ENCODE measurements at places on chromosomes 12 and 14. TPM values are rescaled to one million over a fixed set of nuclear protein-coding genes. Genes with fewer than 3 reads are reported as not detected.
A peak's percentile ranks its signal among the peaks of the same experiment; 100 is the strongest.

The PLEKHG7 gene
- total RNA-seq, result not detected

The AICDA gene
- not detected for total RNA-seq

- no peak for DNase-seq
These were observed 402.9 kb downstream of the TMTC2 start for GRCh38 chr12:83089575-83089974.

The UBR7 gene
- 21.1 TPM for total RNA-seq

DNA sequence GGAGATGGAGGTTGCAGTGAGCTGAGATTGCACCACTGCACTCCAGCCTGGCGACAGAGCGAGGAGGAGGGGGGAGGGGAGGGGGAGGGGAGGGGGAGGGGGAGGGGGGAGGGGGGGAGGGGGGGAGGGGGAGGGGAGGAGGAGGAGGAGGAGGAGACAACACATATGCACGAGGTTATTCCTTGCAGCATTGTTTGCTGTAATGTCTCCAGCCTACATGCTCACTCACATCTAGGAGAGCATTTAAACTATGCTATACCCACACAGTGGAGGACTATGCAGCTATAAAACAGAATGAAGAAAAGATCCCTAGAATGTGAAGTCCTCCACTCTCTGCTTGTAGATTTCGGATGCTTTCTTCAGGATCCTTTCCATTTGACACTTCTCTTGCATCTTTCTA lies 3.5 kb upstream of the HIGD1C start:
- no peak for DNase-seq

DNA sequence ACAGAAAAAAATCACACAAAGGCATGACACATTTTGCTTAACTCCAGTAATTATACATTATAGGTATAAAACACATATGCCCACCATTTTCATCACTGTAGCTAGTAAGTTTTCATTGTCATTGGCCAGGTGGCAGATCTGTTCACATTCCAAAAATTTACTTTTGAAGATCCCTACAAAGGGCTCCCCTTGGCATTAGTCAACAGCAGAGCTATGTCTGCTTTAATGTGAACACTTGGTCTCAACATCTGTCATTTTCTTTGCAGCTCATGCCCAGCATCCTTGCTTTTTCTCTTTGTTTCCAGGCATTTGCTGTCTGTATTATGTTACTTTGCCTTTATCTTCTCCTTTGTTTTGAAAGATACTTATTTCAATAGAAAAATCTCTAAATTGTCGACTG lies 519.1 kb upstream of the FOXG1 start:
- no peak for DNase-seq

The RNASE4 gene
- total RNA-seq, result 13.6 TPM

DNA sequence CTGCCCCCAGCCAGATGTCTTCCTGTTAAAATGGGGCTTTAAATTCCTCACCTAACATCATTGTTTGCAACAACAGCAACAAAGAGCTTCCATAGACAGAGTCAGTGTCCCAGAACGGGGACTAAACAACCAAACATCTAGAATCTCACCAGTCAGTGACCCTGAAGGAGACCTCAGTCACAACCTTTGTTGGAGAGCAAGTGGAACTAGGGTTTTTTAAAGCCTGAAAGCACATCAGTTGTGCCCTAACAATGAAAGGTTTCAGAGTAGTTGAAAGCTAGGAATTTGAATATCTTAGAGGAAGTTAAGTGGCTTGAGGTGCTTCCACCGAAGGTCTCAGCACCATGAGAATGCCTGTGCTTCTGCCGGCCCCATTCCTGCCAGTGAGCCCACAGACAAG lies 5.0 kb upstream of the ALDH2 start:
- no peak for DNase-seq

The CD163L1 gene
- 1.5 TPM for total RNA-seq

DNA sequence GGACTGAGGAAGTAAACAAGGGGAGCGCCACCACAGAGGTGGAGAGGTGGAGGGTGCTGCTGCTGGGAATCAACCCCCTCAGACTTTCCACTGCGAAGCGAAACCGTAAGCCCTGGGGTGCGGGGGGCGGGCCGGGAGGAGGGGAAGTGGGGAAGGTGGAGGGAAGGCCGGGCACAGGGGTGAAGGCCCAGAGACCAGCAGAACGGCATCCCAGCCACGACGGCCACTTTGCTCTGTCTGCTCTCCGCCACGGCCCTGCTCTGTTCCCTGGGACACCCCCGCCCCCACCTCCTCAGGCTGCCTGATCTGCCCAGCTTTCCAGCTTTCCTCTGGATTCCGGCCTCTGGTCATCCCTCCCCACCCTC lies at the start of gene LAG3:
LAG3 (plus strand) TSS at position 190 of the 365 bp plus-strand sequence. CDS start 333 bp downstream, outside the sequence.
- no peak for DNase-seq

The POTEG gene
- not detected for total RNA-seq

- no peak for DNase-seq
These were observed 372.2 kb downstream of the RAD51B start for GRCh38 chr14:68191567-68192321.

- DNase-seq, result peak; percentile 92
These were observed at the start of gene BCL2L2 for GRCh38 chr14:23306412-23307145. Gene BCL2L2 (plus strand): TSS chr14:23306833. CDS start chr14:23307768, 935 bp downstream.

The KRT85 gene
- total RNA-seq, result not detected

- no peak for DNase-seq
These were observed 4.8 kb downstream of the RASSF9 start for GRCh38 chr12:85831327-85831990.

GRCh38 chr14:54301359-54301758 lies 95.4 kb upstream of the CDKN3 start:
- DNase-seq, result no peak

GRCh38 chr12:63814146-63814772 lies 30.2 kb upstream of the SRGAP1 start:
- no peak for DNase-seq

GRCh38 chr12:7935590-7936581 lies at the start of gene SLC2A3:
Gene SLC2A3 (minus strand): TSS chr12:7936187. CDS start chr12:7936034, 153 bp downstream.
- peak; percentile 81 for DNase-seq

The RAPGEF3 gene
- 10.9 TPM for total RNA-seq

DNA sequence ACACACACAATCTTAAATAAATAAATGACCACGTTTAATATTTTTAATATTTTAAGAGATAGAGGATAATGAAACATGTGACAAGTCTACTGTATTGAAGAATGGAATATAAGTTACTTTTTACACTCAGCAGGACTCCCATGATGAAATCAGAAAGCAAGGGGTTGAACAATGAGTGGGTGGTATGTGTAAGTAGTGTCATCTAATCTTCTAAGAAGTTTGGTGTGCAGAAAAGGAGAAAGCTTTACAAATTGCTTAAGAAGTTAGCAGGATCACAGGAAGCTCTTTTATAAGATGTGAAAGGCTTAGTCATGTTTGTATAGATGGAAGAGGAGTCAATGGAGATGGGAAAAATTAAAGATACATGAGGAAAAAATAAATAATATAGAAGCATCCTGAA lies 47.8 kb downstream of the SLC15A5 start:
- DNase-seq, result no peak

DNA sequence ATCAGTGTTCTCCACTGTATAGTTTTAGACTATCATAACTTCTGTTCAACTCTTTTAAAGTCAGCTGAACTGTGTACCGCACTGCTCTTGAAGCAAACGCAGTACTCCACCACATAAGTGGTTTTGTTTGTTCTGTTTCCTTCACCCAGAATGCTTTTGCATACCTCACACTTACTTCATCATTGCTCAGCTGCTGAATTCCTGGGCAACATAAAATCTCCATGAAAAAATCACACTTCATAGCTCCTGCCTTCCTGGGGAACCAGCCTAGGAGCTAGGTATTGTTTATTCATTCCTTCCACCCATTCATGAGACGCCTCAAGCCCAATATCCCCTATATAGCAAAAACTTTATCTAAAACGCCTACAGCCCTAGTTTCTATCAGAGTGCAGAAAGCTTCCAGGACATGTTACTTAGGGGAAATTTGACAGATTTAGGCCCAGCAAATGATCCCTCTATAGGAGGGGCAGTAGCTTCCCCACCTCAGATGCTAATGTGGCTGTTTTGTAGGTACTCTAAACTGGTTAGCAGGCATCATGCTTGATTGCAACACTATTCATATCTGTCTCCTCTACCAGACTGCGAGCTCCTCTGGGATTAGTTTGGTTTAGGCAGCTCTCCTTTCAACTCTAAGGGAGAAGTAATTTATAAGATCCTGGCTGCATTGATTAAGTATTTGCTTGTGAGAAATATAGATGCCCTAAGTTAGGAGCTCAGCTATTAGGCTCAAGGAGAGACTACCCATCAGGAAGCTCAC lies 44.5 kb downstream of the LRRC9 start:
- DNase-seq, result no peak

DNA sequence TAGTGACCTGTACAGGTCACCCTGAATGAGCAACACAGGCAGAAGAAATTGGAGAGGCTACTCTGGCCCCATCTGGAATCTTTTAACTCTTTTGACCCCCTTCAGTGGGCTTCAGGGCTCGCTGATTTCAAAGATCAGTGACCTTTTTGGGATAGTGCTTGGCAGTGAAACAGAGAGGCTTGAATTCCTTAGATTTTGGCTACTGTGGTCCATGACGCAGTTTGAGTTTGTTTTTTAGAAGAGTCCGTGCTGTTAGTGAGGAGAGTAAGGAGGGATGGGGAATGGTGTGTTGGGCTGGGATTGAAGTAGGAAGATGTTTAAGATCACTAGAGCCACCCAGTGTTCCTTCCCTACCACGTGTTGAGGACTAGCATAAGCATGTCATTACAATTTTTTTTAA lies 16.5 kb downstream of the TMEM30B start:
- DNase-seq, result no peak

DNA sequence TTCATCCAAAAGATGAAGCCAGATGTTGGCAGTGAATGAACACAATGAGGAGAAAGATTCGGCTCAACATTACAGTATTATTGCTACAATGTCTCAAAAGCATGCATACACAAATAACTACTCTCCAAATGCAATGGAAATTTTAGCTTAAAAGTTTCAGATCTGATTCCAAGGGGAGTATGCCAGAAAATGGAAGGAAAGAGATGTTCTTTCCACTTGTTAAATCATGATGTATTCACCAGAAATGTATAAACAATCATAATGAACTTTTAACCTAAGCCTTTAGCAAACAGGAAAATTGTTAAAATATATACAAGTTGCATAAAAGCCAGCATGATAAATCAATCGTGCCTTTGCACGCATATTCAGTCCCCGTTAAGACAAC lies 62.1 kb downstream of the SH2B3 start:
- DNase-seq, result no peak

DNA sequence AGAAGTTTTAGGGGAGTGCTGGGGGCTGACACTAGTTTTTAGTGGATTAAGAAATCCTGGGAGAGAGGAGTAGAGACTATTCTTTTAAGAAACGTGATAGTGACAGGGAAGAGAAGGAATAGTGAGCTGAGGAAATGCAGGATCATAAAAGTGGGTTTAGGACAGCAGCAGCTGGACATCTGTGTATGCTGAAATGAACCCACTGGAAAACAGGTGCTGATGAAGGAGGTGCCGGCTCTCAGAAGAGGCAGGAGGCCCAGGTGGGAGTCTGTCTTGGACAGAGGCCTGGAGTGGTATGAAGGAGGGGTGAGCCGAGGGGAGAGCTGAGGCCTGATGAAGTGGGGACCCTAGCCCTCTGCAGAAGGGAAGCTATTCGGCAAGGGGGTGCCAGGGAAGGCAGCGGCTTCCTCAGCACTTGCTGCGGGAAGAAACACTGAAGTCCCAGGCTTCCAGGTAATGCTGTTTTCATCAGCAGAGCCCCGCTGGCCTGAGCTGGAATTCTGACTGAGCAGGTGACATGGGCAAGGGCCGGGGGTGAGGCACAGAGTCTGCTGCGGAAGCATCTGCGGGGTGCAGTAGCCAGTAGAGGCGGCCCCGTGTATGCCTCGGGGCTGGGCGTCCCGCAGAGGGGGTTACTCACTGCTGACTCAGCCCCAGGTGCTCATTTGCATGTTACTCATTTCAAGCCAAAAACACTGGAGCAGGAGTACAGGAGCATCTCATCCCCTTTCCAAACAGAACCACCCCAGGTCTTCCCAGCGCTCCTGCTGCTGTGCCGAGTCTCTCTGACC lies 89.7 kb downstream of the TMCC3 start:
- DNase-seq, result no peak

Measured in heart right ventricle (tissue), 16 donors.